NCI-H226 (cell line): ENCODE measurements at places on chromosomes 3 and 15.

DNA sequence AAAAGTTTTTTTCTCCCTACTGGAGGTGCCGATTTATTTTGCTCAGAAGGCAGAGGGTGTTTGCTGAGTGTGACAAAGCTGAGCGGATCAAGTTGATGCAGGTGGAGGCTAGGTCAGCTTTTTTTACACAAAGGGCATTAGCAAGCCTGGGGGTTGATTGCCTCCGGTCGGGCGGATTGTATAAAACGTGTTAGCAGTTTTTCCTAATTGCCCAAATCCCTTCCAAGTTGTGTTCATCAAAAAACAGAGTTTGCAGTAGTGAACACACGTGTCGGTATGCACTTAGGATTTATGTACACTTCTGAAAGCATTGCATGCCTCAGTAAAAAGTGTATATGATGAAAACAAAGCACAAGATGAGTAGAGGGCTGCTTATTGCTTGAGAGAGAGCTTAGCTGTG, 2.6 kb downstream of the GPR160 start:
- DNase-seq, result no peak

- DNase-seq, result no peak
Observed at GRCh38 chr15:95464509-95464908, 866.0 kb upstream of the NR2F2 start.

- no peak for DNase-seq
Observed at GRCh38 chr3:158463556-158463955, 107.4 kb upstream of the MLF1 start.

DNA sequence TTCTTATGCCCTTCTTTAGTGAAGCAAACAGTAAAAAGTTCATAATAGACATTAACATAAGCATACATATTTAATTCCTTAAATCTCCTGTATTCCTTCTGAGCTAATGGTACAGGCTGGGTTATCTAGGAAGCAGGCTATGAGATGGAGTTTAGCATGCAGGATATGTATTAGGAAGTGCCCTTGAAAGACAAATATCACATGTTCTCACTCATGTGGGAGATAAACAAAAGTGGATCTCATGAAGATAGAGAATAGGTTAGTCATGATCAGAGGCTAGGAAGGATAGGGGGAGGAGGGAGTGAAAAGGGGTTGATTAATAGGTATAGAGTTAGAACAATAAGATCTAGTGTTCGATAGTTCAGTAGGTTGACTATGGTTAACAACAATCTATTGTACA, 105.4 kb downstream of the CLASP2 start:
- no peak for DNase-seq

DNA sequence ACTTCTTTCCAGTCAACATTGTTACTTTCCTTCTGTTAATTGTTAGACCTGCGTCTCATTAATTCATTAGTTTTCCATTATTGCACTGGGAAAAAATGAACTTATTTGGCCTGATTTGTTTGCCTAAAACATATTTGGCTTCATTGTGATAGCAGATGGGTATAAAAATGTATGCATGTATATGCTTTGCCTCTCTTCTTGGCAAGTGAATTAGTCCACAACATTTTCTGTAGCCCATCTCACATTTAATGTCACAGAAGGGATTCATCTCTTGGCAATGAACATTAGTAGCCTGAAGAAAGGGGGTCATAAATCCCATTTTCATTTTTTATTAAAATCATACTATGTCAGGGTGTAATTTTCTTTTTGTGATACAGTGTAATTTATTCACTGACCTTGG, 125.2 kb downstream of the TUSC7 start:
- no peak for DNase-seq

DNA sequence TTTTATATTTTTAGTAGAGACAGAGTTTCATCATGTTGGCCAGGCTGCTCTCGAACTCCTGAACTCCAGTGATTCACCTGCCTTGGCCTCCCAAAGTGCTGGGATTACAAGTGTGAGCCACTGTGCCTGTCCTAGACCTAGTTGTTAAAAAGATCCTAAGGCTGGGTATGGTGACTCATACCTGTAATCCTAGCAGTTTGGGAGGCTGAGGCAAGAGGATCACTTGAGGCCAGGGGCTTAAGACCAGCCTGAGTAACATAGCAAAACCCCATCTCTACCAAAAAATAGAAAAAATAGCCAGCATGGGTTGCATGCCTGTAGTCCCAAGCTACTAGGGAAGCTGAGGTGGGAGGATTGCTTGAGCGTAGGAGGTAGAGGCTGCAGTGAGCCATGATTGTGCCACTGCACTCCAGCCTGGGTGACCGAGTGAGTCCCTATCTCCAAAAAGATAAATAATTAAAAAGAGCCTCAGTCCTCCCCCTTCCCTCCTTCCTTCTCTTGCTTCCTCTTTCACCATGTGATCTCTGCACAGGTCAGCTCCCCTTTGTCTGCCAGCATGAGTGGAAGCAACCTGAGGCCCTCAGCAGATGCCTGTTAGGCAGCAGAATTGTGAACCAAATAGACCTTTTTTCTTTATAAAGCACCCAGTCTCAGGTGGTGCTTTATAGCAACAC, 9.8 kb upstream of the FNDC3B start:
- DNase-seq, result peak; percentile 13

- DNase-seq, result no peak
Observed at GRCh38 chr15:85639752-85640381, 154.9 kb downstream of the KLHL25 start.

- DNase-seq, result no peak
Observed at GRCh38 chr3:190595179-190595795, 81.4 kb downstream of the IL1RAP start.

- no peak for DNase-seq
Observed at GRCh38 chr3:32885283-32885901, 66.1 kb upstream of the CCR4 start.
